ENCODE measurements at places on chromosomes 12 and 14.

- no peak for DNase-seq
Observed at GRCh38 chr12:122172262-122172939, 1.6 kb downstream of the IL31 start.

DNA sequence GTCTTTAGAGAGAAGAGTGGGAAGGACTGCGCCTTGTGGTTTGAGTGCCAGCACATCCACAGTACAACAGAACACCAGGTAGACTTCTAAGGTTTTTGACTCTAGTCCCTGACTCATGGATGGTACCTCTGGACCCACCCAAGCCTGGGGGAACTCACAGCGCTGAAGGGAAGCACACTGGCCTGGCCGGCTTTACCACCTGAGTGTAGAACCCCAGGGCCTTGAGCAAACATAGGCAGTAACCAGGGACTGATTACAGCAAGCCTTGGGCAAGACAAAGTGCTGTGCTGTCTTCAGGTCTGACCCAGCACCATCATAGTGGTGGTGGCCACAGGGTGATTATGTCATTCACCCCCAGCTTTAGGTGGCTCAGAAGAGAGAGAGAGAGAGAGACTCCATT, 17.2 kb downstream of the EML5 start:
- no peak for DNase-seq

DNA sequence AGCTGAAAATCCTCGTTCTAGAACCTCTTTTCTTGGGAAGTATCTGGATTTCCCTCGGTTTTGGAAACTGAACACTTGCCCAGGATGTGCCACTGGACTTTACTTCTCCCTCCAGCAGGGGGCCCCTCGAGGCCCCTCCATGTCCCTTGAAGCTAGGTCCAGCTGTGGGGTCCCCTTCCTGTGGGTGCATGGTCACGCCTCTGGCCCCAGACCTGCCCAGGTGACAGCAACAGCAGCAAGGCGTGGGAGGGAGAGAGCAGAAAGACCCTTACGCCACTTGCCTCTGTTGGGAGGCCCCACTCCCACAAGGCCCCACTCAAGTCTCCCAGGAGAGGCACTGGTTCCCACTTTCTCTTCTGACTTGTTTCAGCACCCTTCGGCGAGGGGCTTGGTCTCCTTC, 3.1 kb downstream of the SLC25A29 start:
- no peak for DNase-seq

GRCh38 chr12:57124261-57124877, 3.9 kb upstream of the LRP1 start:
- peak; percentile 83 for DNase-seq

DNA sequence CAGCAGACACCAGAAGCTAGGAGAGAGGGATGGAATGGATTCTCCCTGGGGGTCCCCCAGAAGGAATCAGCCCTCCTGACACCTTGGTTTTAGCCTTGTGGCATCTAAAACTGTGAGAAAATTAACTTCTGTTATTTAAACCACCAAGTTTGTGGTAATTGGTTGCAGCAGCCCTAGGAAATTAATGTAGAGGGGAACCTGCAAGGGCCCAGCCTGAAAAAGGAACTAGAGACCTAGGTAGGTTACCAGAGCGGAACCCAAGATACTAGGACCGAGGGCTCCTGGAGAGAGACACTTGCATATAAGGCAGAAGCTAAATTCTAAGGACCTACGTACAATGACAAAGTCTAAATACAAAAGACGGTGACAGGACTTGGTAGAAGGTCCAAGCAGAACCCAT, 8.1 kb upstream of the DENND5B start:
- no peak for DNase-seq

DNA sequence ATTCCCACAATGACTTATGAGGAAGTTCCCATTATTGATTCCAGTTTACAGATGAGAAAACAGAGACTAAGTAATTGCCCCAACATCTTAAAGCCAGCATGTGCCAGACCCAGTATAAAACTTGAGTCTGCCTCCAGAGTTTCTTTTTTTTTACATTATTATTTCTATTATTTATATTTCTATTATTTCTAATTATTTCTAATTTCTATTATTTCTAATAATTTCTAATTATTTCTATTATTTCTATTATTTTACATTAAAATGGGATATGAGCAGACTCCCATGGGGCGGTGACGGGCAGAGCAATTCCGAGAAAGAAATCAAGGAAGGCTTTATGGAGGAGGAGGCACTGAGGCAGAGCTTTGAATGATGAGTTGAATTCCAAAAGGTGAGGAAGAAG, 54.4 kb upstream of the BDKRB2 start:
- DNase-seq: no peak

GRCh38 chr12:101491329-101491728, 16.2 kb downstream of the SPIC start:
- DNase-seq: no peak

DNA sequence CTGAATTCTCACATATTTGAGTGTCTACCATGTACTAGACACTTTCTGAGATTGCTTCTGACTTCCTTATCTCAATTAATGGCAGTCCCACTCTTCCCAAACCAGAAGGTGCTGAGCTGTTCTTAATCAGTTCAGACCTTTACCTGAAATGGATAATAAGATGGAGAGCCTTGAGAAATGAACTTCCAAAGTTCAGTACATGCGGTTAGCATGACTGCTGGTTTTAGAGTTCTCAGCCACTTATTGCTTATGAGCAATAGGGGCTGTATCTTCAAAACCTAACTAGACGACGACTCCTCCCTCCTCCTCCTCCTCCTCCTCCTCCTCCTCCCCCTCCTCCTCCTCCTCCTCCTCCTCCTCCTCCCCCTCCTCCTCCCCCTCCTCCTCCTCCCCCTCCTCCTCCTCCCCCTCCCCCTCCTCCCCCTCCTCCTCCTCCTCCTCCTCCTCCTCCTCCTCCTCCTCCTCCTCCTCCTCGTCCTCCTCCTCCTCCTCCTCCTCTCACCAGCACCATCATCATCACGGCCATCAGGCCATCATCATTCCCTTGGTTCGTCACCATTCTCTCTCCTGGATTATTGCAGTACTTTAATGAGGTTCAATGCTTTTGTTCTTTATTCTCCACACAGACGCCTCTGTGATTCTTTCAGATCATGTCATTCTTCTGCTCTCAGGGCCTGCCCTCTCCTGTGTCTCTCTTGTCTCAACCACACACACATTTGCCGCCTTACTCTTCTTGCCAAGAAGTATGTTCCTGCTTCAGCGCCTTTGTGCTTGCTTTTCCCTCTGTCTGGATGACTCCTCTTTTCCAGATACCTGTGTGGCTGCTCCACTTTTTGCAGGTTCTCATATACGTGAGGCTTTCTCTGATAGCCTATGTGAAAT, 2.7 kb downstream of the PCNX1 start:
- no peak for DNase-seq

GRCh38 chr12:104137001-104137901, 759 bp downstream of the NFYB start:
- peak; percentile 82 for DNase-seq

GRCh38 chr14:74684434-74684833, 28.4 kb downstream of the AREL1 start:
- no peak for DNase-seq

DNA sequence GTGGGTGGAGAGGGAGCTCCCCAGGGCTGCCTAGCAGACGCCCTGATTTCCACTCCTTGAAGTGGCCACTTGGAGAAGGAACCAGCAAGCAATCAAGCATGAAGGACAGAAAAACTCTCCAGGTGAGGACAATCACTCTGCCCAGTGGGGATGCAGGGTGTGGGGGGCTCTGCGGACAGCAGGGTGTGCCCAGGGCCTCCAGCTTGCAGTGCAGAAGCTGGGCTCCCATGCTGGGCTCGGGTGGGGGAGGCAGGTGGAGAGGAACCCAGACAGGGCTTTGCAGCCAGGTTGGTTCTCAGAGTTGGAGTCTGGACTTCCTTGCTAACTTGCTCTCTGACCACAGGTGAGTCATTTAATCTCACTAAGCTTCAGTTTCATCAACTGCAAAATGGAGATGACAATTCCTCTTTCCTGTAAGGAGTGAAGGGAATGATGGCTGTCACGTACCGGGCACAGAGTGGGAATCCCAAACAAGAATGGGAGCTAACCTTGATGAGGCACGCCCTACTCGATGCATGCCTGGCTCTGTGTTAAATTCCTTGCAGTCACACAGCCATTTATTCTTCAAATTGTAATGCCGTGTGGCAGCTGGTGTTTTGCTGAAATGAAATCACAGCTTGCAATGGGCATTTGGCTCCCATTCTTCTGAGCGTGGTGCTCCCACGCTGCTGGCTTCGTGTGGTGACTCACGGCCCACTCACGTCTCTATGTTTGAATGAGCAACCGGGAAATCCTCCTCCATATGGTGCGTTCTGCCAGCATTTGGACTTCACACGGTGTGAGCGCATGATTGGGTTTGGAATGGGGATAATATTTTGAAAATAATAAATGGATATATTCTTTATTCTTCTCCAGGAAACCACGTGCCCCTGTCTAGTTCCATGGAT, 75.2 kb downstream of the PRIMA1 start:
- peak; percentile 45 for DNase-seq

DNA sequence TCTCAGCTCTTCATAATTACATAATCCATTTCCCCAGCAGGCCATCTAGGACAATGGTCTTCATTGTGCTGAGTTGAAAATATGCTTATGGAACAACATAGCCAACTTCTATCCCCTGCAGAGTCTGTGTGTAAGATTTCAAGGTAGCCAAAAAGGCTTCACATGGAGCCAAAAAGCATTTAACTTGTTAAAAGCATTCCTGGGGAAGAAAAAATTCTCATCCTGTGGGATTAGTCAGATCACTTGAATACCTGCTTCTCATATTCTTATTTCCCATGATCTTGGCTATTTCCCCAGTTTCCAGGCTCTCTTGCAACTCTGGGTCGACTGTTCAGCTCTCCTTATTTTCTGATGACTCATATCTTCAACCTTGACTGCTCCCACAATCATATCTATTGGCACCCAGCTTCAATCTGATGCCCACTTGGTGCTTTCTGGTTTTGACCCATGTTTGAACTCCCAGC, 178.9 kb downstream of the KLHL28 start:
- DNase-seq: no peak

DNA sequence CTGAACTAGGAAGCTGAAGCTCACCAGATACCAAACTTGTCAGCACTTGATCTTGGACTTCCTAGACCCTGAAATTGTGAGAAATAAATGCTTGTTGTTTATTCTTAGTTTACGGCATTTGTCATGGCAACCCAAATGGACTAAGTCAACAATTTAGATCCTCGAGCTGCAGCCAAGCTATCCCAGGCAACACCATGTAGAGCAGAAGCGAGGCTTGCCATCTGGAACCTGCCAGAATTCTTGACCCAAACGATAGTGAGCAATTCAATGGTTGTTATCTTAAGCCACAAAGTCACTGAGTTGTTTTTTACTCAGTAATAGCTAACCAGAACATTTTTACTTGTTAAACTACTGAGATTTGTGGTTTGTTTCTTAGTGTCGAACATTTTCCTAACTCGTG, 458.5 kb upstream of the FLRT2 start:
- DNase-seq: no peak

GRCh38 chr14:94364037-94364436, 24.4 kb downstream of the SERPINA1 start:
- DNase-seq: no peak

DNA sequence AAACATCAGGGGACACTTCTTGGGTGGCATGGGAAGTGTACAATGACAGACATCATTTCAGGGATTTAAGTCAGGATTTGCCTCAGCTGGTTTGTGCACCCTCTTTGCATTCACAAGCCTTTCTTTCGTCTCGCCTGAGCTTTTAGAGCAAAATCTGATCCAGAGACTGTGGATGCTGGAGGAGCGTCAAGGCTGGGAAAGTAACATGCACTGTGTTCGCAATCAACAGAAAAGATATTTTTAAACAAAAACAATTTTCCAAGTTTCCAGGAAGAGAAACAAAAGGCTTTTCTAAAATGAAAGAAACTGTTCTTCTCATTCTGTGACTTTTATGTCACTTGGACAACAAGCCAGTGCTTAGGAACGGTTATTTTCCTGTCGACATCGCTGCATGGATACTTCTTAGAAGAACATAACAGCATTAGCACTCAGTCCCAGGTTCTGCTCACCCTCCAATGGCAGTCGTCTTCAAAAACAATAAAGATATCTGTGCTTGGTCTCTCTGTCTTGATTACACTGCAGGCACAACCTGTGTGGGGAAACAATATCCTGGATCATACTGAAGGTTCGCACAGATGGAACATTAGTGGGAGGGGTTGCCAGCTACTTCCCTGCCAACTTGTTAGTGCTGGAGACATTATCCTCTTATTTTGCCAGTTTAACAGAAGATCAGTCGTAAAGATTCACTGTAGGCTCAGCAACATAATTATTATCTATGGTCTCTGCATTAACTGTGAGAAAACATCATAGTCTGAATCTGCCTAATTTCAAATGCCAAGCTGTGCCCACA, 403.3 kb upstream of the ATP2B1 start:
- no peak for DNase-seq

GRCh38 chr14:90455100-90455571, 58.3 kb downstream of the CALM1 start:
- peak; percentile 53 for DNase-seq

- DNase-seq: peak; percentile 50
Observed at GRCh38 chr14:30621354-30621939, 672 bp upstream of the SCFD1 start.

DNA sequence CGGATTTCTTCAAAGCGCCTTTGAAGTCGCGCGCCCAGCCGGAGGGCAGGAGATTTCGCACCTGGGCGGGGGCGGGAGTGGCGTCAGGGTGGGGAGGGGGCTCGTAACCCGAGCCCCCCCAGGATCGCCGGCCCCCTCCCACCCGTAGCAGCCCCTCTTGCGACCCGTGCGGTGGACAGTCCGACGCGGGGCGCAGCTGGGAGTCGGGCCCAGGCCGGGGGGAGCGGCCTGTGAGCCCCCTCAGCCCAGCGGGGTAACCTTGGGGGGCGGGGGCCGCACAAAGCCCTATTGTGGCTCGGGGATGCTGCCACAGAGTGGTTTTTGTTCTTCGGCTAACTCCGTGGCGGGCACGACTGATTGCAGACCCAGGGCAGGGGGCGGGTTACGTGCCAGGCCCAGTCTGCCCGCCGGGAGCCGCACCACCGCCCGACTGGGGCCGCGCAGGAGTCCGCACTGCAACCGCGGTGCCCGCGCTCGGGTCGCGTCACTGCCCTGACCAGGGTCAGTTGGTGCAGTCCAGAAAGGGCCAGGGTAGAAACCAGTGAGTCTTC, 4.2 kb upstream of the AAAS start:
- peak; percentile 80 for DNase-seq

GRCh38 chr12:70094467-70094866, 148.8 kb upstream of the CNOT2 start:
- no peak for DNase-seq

DNA sequence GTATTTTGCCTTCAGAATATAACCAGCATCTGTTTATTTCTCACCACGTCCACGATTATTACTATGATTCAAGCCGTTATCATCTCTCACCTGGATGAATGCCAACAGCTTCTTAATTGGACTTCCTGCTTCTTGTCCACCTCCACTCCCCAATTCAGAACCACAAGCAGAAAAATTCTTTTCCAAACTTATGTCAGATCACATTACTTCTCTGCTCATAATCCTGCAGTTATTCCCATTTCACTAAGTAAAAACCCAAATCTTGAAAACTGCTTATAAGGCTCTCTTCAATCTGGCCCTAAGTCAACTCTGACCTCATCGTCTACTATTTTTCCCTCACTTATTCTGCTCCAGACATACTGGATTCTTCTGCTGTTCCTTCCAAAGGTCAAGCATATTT, 2.0 kb downstream of the CRY1 start:
- DNase-seq: no peak
